CD8-positive, alpha-beta T cell (primary cell): ENCODE measurements at places on chromosomes 3 and 15.

DNA sequence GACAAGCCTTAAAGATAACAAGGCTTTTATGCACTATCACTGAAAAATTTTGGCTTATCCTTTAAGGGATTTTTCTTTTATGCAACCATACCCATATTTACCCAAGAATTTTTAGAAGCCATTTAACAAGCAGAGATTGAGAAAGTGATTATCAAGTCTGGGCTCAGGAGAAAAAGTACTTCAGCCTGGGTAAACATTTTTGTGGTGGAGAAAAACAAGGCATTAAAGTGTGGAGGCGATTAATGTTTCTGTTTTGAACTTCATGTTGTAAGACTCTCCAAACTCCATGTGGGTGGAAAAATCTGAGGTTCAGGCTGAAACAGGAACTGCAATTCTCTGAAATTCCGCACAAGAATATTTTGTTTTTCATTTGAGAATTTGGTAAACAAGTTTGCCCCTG lies 260.4 kb upstream of the KCNMB2 start:
- no peak for DNase-seq

DNA sequence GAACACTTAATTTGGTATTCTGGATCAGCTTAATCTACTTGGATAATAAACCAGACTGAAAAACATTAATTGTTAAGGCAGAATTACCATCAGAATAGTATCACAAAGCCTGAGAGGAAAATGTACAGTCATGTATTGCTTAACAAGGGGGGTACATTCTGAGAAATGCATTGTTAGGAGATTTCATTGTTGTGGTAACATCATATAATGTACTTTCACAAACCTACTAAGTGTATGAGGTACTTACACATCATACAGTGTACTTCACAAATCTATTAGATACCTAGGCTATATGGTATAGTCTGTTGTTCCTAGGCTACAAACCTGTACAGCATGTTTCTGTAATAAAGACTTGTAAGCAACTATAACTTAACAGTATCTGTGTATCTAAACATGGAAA lies 68.2 kb downstream of the NBEAL2 start:
- no peak for DNase-seq

GRCh38 chr3:150917951-150918350 lies 12.7 kb upstream of the MINDY4B start:
- DNase-seq, result no peak

DNA sequence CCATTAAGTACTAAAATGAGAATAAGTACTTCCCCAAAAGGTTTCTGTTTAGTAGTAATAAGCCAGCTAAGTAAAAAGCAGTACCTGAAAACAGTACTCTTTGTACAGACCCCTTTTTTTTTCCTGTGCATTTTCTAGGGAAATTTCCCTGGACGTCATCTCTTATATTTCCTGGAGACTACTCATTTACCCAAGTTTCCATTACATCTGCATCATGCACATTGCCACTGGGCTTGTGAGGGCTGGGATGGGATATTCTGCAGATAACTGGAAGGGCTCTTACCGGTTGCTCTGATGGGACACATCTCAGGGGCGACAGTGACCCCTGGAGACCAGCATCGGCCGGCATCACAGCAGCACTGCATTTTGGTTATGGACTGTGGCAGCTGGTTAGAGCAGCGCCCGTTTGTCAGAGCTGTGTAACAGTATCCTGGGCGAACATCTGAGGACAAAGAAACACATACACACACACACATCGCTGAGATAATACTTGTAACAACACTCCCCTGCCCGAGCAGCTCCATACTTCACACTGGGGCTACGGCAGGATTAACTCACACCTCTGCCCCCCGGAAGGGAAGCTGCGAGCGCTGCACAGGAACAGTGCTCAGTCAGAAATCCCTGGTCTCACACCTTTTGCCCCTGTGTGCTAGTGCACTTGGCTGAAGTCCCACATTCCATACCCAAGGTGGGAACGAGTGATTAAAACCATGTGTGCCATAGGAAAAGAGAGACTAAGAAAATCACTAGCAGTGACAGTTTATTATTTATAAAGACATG lies 124.9 kb downstream of the FBN1 start:
- DNase-seq, result no peak

DNA sequence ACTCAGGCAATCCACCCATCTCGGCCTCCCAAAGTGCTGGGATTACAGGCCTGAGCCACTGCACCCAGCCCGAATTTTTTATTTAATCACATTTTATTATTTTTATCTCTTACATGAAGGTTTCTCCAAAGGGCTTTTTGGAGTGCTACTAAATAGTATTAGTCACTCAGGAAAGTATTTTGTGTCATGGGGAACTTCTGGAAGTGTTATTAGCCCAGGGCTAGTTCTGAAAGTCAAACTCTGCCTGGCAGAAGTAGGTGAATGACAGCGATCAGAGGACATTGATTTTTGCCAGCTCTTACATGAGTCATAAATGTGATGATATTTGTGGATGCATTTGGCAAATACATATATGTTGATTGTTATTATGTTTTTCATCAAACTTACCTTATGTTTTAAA lies 48.7 kb downstream of the ZPLD1 start:
- DNase-seq, result no peak

GRCh38 chr15:88917760-88918159 lies 4.6 kb upstream of the MFGE8 start:
- DNase-seq, result no peak
